Aorta (tissue), 5 donors: ENCODE measurements at places on chromosomes 2 and 18. TPM values are rescaled to one million over a fixed set of nuclear protein-coding genes. Genes with fewer than 3 reads are reported as not detected.

The EMILIN2 gene
- 34.5 TPM for total RNA-seq

- peak; percentile 85 for DNase-seq
Measured at GRCh38 chr2:42967959-42968674, 175.7 kb upstream of the HAAO start.

The RESP18 gene
- total RNA-seq = not detected

The CDH19 gene
- 9.6 TPM for total RNA-seq

DNA sequence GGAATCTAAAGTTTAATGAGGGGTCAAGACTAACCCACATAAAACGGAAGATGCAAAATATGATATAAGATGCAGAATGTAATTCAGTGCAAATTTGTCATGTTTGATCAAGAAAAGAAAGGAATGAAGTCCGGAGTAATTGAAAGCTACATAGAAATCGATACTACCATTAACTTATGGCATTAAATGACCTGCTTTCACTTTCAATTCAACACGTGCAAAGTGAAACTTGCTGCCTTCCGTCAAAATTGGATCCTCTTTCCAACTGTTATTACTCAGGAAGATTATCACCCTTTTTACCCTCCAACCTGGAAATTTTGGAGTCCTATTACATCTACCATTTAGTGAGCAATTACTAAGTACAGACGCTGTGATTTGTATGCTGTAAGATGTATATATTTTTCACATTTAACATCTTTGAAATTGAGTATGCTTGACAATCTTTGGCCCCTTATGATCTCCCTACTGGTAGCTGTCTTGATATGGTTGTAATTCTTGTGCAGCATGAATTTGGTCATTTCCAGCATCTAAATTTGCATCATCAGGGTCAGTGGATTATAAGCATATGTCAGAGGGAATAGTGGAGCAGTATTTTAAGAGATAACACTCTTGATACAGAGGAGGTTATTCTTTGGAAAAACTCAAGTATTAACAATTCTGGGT is 18.6 kb downstream of the UNC80 start:
- no peak for DNase-seq

DNA sequence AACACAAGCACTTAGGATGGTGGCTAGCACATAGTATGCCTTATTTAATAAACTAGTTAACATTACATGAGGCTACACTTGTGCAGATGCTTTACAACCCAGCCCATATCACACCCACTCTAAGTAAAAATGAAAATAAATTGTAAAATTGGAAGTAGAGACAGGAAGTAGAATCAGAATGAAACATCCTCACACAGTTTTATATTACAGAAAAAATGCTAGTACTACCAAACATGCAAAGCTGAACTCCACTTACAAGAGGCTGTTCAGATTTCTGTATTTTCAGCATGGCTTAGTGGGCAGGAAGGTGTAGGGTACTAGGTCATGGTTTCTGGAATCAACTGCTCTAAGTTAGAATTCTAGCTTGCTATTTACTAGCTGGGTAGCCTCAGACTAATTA is 18.2 kb upstream of the CRIM1 start:
- no peak for DNase-seq

The LYPD6 gene
- total RNA-seq = 0.23 TPM

DNA sequence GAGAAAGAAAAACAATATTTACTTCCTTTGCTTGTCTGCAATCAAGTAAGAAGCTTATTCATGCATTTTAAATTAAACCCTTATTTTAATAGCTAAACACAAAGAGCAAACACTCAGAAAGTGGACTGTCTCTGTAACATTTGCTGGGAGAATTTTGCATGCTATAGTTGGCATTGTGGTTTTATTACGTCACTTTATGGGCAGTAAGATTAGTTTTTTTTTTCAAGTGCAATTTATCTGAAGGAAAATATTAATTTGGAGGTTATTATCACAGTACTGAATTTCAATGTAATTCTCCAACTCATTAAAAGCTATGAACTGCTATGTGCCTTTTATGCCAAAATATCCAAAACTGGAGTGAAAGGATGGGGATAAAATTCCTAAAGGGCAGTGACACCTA is 103.3 kb downstream of the TMEFF2 start:
- no peak for DNase-seq

The CGREF1 gene
- 8.6 TPM for total RNA-seq

GRCh38 chr18:44098551-44099098 is 582.1 kb upstream of the SETBP1 start:
- DNase-seq = no peak
